ENCODE measurements at places on chromosomes 5 and 9. TPM values are rescaled to one million over a fixed set of nuclear protein-coding genes. Genes with fewer than 3 reads are reported as not detected.

PCDHGC5 gene
- not detected for total RNA-seq

RGS7BP gene
- not detected for total RNA-seq

GRIA1 gene
- not detected for total RNA-seq

SLC22A5 gene
- 4.0 TPM for total RNA-seq

BARHL1 gene
- total RNA-seq = not detected

TMCO6 gene
- 8.2 TPM for total RNA-seq

PHF24 gene
- total RNA-seq = not detected

ADAMTS16 gene
- total RNA-seq = 0.07 TPM

DNA sequence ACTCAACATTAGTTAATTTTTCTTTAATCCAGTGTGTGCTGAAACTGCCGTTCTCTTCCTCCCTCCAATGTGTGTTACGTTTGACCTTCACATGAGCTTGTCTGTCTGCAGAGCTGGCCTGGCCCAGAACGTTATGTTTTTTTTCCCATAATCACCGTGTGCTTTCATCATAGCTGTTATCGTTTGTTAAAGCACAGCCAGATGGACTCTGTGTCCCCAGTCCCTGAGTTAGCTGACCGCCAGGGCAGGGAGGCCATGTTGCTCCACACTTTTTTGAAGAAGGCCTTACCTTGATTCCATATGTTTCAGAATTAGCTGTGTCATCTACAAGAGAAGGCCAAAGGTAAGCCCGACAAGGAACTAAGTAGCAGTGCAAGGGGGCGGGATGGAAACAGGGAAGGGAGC is 55.7 kb downstream of the HSD17B3 start:
- no peaks in the 10 kb centered on the region for H3K27me3 ChIP-seq
- peaks cover 34% of the 10 kb centered on the region for H3K4me1 ChIP-seq
- H3K36me3 ChIP-seq = no peaks in the 10 kb centered on the region
- peak; percentile 63 for DNase-seq
- no peak overlapping the region for H3K4me3 ChIP-seq

DNA sequence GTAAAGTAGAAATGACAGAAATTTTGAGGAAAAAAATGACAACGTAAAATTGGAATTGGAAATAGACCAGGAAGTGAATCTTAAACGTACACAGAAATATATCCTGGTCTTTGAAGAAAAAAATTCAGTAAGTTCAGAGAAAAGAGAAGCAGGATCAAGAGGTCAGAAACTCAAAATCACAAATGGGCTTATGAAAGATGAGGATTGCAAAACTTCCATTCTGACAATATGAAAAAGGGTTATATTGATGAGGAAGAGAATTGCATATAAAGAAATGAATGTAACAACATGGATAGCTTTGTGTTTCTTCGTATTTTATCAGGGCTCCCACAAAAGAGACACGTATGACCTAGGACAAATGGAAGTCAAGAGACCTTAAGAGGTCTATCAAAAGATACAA is 58.1 kb downstream of the OXCT1 start:
- no peaks in the 10 kb centered on the region for H3K4me1 ChIP-seq
- H3K27ac ChIP-seq = no peak overlapping the region
- DNase-seq = no peak
- no peaks in the 10 kb centered on the region for H3K36me3 ChIP-seq

DNA sequence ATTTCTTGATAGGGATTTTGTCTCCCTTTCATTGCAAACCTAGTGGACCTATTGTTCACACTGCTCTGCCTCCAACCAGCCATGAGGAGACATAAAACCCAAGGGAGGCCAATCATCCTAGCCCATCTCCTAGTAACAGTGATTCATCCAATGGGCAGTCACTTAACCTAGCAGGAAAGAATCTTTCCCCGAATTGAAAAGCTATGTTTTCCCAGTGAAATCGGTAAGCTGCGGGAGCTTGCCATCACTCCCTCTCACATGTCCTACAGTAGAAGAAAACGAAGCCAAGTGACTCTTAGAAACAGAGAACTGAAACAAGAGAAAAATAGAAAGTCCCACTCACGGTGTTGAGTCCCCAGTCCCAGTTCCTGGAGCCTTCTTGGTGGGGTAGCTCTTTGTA is 123.3 kb downstream of the SUSD1 start:
- H3K4me1 ChIP-seq = peaks cover 30% of the 10 kb centered on the region
- no peaks in the 10 kb centered on the region for H3K27me3 ChIP-seq
- no peak overlapping the region for H3K4me3 ChIP-seq
- H3K27ac ChIP-seq = no peak overlapping the region

- no peak overlapping the region for H3K27ac ChIP-seq
- peaks cover 23% of the 10 kb centered on the region for H3K4me1 ChIP-seq
- peak; percentile 18 for DNase-seq
- no peaks in the 10 kb centered on the region for H3K27me3 ChIP-seq
- peaks cover 2% of the 10 kb centered on the region for H3K36me3 ChIP-seq
- no peak overlapping the region for H3K4me3 ChIP-seq
These were observed 12.3 kb downstream of the PCBD2 start for GRCh38 chr5:134917070-134917815.

- no peak for DNase-seq
- H3K27me3 ChIP-seq = no peaks in the 10 kb centered on the region
- H3K27ac ChIP-seq = no peak overlapping the region
- no peak overlapping the region for H3K4me3 ChIP-seq
These were observed 584.6 kb upstream of the CDH18 start for GRCh38 chr5:20572614-20573013.

DNA sequence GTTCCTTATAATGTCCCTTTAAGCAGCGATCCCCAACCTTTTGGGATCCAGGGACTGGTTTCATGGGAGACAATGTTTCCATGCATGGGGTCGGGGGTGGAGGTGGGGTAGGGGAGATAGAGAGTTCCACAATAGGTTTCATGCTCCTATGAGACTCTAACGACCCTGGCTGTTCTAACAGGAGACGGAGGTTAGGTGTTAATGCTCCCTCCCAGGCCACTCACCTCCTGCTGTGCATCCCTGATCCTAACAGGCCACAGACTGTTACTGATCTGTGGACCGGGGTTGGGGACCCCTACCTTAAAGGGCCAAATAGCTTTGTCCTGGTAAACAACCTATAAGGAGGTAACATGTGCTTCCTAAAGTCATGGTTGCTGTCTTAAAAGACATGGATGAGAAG is 602.5 kb upstream of the RGMB start:
- no peaks in the 10 kb centered on the region for H3K27me3 ChIP-seq
- H3K27ac ChIP-seq = no peak overlapping the region
- no peaks in the 10 kb centered on the region for H3K36me3 ChIP-seq
- H3K4me1 ChIP-seq = no peaks in the 10 kb centered on the region
- H3K4me3 ChIP-seq = no peak overlapping the region

DNA sequence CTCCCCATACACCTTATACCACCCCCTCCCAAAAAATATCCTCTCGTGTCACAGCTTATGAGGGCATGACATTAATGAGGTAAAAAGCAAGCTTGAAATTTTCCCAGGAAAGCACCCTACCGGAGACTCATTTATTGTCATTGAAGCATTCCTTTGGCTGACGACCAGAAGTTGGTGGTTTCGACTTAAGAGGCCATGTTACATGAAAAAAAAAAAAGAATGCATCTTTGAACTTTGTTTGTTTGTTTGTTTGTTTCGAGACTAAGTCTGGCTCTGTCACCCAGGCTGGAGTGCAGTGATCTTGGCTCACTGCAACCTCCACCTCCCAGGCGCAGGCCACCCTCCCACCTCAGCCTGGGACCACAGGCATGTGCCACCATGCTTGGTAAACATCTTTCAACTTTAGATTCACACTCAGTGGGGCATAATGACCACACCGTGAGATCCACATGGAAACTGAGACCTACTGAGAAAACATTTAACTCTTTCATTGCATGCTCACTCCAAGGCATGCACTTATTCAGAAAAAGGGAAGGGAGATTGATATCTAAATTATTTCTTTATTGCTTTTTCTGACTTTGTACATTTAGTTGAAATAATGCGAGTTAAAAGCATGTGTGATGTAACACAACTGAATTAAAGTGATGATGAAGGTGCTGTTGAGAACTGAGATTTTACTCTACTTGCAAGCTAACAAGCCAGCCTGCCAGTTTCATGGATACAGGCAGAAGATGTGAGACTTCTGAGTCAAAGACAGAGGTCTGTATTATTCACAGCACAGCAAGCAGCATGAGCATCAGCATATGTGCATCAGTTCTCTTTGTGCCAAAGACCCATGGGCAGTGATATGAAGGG is 5.1 kb upstream of the RAB14 start:
- no peak overlapping the region for H3K27ac ChIP-seq
- H3K27me3 ChIP-seq = no peaks in the 10 kb centered on the region
- DNase-seq = no peak

- no peak overlapping the region for H3K27ac ChIP-seq
- H3K4me1 ChIP-seq = peaks cover 5% of the 10 kb centered on the region
- no peaks in the 10 kb centered on the region for H3K36me3 ChIP-seq
- no peak for DNase-seq
These were observed 40.8 kb downstream of the CSF2 start for GRCh38 chr5:132114150-132115121.

GRCh38 chr9:93684806-93685543 is 108.6 kb downstream of the PHF2 start:
- H3K27me3 ChIP-seq = 0 out of 2 replicates have a peak, but pooled peaks cover 1% of the 10 kb centered on the region
- H3K4me3 ChIP-seq = no peak overlapping the region
- H3K36me3 ChIP-seq = no peaks in the 10 kb centered on the region
- H3K4me1 ChIP-seq = peaks cover 19% of the 10 kb centered on the region
- no peak for DNase-seq
- H3K27ac ChIP-seq = no peak overlapping the region

GRCh38 chr5:150604010-150604409 is 36.5 kb upstream of the SYNPO start:
- no peak overlapping the region for H3K27ac ChIP-seq
- no peak for DNase-seq
- peaks cover 18% of the 10 kb centered on the region for H3K4me1 ChIP-seq

GRCh38 chr5:36128795-36129194 is 22.9 kb downstream of the LMBRD2 start:
- H3K27ac ChIP-seq = no peak overlapping the region
- H3K36me3 ChIP-seq = no peaks in the 10 kb centered on the region
- H3K4me1 ChIP-seq = no peaks in the 10 kb centered on the region
- no peak for DNase-seq
- no peaks in the 10 kb centered on the region for H3K27me3 ChIP-seq

DNA sequence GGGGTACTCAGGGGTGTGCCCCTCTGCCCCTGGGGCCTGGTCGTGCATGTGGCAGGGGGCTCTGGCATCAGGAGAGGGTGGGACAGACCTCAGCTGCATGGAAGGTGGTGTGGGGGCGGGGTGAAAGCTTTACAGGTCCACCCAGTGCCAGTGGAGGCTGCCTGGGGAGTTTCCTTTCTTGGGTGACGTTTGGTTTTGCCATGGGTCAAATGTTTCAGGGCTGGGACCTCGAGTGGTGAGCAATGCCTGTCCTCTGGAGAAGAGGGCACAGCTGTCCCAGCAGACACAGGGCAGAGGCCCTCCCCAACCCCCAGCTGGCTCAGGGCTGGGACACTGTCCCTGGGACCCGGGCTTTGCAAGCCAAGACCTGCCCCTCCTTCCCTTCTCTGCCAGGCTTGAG is 3.6 kb downstream of the RXRA start:
- H3K36me3 ChIP-seq = no peaks in the 10 kb centered on the region
- H3K4me1 ChIP-seq = peaks cover 77% of the 10 kb centered on the region
- no peaks in the 10 kb centered on the region for H3K27me3 ChIP-seq
- DNase-seq = no peak
- H3K27ac ChIP-seq = peak overlapping the region; percentile 99

- DNase-seq = no peak
- H3K4me1 ChIP-seq = peaks cover 17% of the 10 kb centered on the region
- H3K27ac ChIP-seq = no peak overlapping the region
- no peaks in the 10 kb centered on the region for H3K27me3 ChIP-seq
- no peaks in the 10 kb centered on the region for H3K36me3 ChIP-seq
- no peak overlapping the region for H3K4me3 ChIP-seq
These were observed 4.2 kb upstream of the HAVCR2 start for GRCh38 chr5:157113002-157113401.

DNA sequence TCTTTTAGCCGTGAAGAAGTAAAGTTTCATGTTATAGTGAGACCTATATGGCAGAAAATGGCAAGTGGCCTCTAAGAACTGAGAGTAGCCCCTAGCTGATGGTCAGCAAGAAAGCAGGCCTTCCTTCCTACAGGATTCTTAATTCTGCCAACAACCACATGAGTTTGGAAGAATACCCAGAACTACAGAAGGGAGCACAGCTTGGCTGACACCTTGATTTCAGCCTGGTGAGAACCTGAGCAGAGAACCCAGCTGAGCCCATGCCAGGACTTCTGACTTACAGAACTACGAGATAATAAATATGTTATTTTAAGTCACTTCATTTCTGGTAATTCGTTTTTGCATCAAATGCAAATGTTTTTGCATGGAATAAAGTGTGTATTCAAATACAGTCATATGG is 5.9 kb upstream of the FBXL17 start:
- peaks cover 29% of the 10 kb centered on the region for H3K4me1 ChIP-seq
- DNase-seq = no peak
- H3K4me3 ChIP-seq = no peak overlapping the region
- H3K36me3 ChIP-seq = no peaks in the 10 kb centered on the region
- peaks cover 2% of the 10 kb centered on the region for H3K27me3 ChIP-seq
- H3K27ac ChIP-seq = no peak overlapping the region

All from HepG2 (cell line).